Kidney (tissue), 22 donors: ENCODE measurements at places on chromosomes 12 and 14.

DNA sequence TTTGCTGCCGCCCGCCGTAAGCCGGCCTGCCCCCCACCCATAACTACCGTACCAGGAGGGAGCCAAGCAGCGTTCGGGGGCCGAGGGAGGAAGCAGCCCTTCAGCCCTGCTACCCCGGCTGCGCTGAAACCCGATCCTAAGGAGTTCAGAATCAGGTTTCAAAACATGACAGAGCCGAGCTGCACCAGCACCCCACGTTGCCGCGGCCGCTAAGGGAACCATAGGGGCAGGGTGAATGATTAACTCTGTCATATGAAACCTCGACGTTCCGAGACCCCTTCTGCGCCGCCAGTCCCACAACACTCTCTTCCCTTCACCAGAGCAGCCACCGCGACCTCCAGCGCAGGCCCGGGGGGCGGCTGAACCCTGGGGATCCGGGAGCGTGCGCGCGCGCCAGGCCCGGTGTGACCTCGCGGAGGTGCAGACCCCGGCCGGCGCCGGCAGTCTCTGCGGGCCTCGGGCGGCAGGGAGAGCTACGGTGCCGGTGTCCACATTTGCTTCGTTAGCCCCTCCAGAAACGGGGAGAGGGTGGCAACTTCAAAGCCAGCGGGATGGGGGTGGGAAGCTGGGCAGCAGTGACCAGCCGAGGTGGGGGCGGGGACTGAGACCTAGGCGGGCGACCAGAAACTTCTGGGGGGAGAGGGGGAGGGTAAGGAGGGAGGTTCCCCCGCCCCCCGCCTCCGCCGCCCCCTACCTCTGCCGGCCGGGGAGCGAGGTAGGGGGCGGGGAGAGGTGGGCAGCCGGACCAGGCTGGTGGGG, 1.6 kb downstream of the SIX4 start:
- DNase-seq = peak; percentile 94

DNA sequence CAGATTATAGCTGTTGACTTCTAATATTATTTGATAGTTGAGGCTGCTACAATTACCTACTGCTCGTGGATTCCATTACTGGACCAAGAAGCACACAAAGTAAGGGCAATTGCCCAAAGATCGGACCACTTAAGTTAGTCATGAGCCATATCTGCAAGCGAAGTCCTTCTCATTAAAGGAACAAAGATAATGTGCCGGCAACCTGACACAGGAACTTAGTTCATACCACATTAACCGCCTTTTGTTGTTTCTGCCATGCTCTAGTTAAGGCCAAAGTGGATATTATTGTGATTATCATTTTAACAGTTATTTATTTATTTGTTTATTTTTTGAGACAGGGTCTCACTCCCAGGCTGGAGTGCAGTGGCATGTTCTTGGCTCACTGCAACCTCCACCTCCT, 38.1 kb upstream of the TMED10 start:
- DNase-seq = no peak

DNA sequence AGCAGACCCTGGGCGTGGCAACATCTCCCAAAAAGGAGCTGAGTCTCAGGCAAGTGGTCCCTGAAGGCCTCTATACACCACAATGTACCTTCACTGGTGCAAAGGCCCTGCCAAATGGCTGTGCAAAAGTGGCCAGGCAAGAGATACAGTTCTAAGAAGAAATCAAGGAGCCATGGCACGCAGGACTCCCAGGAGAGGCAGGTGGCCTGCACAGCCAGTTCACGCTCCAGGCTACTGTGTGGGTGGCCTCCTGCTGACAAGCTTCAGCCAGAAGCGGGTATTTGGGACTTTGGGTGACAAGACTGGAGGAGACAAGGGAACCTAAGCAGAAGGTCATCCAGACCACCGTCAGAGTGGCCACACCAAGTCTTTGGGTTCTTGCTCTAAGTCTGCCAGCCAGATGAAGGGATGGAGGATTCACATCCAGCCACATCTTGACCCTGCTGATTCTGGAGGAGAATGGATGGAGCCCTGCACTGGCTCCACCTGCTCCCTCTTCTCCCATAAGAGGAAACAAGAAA, 20.5 kb upstream of the ZFP36L1 start:
- peak; percentile 11 for DNase-seq

- DNase-seq = no peak
Measured at GRCh38 chr12:11578461-11578993, 70.9 kb upstream of the ETV6 start.

DNA sequence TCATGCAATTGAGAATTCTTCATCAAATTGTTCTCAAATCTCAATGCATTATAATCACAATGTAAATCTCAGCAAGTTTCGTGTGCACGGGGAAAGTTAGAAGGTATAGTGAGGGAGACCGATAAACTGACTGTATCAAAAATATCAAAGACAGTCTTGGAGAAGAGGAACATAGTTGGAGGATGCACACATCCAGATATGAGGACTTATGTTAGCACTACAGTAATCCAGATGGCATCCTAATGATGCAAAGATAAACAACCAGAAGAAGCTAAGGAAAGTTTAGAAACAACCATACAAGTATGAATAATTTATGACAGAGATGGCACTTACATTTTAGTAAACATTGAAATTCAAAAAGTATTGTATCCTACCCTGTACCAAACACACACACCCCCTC, 760.1 kb downstream of the RPS29 start:
- DNase-seq = no peak

DNA sequence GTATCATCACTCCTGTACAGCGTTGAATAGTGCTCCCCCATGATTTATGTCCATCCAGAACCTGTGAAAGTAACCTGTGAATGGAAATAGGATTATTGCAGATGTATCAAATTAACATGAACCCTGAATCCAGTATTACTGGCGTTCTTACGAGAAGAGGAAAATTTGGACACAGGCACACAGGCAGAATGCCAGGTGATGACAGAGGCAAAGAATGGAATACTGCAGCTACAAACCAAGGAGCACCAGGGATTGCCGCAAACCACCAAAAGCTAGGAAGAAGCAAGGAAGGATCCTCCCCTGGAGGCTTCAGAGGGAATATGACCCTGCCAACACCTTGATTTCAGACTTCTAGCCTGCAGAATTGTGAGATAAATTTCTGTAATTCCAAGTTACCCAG, 113.5 kb upstream of the EGLN3 start:
- no peak for DNase-seq

DNA sequence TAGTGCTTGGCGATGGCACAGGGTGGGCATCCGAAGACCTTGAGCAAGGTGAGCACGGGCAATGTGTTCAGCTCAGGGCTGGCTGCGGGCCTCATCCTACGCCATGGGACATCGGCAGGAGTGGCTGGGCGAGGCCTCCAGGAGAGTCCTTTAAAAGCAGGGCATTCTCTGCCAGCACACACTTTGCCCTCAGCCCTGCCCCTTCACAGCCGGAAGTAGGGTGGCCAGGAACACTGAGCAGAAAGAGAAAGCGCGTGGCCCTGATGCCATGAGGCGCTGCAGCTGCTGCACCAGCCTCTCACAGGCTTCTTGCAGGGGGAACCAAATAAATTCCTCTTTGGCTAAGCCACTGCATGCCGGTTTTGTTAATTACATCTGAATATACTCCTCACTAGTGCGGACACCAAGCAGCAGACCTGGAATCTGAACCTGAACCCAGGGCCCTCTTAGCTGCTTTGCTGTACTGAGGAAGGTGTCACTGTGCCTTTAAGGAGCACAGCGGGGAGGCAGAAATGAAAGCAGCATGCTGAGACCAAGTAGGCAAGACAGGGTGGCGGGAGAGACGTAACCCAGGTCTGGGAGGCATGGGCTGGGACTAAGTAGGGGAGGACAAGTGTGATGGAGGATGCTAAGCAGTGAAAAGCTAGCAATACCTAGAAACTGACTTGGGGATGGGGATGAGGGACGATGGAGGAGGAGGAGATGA, 155.2 kb downstream of the TTC7B start:
- no peak for DNase-seq

- DNase-seq = no peak
Measured at GRCh38 chr14:52733824-52734223, 3.9 kb downstream of the STYX start.

DNA sequence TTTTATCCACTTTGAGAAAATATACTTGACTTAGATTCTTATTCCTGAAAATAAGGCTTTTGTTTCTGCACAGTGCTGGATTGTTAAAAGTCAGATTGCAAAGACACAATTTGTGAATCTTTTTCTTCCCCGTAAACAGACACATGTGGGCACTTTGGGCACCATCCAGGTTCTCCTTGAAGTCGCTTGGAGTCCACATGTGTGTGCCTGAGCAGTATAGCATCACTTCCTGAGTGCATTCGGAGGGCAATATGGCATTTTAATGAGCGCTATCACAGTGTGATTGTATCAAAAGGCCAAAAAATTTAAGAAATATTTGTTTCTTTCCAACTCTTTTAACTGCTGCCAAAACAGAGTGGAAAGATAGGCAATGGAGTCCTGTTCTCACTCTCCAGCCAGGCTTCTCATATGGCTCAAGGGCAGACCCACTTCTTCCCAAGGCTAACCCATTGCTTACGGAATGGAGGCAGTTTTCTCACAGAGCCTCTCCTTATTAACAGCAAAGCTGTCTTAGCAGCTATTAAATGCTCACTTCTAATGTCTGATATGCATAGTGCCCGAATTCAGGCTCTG, 397.1 kb downstream of the EGLN3 start:
- no peak for DNase-seq

DNA sequence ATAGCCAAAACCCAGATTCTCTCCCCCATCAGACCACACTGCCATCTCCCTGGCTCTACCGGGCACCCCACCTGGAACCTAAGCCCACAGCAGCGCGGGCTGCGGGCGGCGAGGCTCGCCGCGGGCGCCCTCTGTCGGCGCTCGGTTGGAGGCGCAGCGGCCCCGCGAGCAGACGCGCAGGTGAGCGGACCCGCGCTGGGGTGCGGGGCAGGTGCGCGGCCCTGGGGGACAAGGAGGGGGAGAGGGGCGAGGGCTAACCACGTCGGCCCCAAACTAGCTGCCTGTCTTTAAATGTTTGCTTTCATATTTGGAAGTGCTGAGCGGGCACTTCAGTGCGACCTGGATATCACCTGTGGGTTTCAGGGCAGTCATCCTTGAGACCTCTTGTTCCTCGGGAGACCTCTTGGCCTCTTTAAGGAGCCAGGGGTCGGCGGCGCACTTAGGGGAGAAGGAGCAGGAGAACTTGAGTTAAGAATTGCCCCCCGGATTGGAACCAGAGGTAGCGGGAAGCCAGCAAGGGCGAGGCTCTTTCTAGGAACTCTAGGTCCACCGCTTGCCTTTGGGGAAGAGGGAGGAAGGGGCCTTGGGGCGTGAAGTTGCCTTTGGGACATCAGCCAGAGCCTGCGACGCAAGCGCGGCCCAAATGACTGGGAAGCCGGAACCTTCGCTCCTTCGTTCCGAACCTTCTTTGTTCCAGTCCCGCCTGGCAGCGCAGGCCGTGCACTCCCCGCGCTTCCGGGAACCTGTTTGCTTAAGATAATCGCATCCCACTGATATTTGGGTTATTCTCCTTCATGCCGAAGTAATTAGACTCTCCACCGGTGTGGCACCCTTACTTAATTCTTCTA, 78.7 kb downstream of the NEDD1 start:
- DNase-seq = peak; percentile 50
